ENCODE measurements at places on chromosomes 3 and 15. TPM values are rescaled to one million over a fixed set of nuclear protein-coding genes. Genes with fewer than 3 reads are reported as not detected.

DNA sequence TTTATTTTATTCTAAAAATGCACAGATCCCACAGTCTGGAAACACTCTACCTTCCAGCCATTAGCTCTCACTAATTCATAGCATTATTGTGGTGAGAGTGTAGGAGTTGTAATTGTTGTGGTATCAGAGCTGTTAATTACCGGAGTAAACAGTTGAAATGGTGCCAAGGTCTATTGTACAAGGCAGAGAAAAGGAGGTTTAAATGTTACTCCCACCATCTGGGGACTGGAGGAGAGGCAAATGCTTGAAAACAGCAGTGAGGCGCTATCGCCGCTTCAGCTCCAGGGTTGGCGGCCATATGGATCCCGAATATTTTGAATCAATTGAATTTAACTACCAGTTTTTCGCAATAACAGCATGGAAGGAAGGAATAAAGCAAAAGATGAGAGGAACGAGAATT, 113.1 kb upstream of the C15orf61 start:
- DNase-seq = no peak

GRCh38 chr3:46854555-46854991, 8.7 kb downstream of the MYL3 start:
- no peak for DNase-seq

DNA sequence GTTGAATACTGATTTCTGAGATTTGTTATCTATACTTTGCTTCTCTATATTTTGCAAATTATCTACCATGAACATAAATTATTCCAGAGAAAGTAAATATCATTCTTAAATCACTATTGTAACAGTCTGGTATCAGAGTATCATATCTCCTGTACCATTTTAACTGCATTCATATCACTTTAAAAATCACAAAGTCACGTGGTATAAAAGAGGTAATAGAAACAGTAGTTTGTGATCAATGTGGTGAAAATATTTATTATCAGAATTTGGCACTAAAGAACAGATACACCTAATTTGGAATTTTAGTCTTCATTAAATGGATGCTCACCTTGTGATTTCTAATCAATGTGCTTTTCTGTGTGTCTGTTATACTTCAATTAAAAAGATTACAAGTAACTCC, 47.8 kb downstream of the P3H2 start:
- DNase-seq = no peak

DNA sequence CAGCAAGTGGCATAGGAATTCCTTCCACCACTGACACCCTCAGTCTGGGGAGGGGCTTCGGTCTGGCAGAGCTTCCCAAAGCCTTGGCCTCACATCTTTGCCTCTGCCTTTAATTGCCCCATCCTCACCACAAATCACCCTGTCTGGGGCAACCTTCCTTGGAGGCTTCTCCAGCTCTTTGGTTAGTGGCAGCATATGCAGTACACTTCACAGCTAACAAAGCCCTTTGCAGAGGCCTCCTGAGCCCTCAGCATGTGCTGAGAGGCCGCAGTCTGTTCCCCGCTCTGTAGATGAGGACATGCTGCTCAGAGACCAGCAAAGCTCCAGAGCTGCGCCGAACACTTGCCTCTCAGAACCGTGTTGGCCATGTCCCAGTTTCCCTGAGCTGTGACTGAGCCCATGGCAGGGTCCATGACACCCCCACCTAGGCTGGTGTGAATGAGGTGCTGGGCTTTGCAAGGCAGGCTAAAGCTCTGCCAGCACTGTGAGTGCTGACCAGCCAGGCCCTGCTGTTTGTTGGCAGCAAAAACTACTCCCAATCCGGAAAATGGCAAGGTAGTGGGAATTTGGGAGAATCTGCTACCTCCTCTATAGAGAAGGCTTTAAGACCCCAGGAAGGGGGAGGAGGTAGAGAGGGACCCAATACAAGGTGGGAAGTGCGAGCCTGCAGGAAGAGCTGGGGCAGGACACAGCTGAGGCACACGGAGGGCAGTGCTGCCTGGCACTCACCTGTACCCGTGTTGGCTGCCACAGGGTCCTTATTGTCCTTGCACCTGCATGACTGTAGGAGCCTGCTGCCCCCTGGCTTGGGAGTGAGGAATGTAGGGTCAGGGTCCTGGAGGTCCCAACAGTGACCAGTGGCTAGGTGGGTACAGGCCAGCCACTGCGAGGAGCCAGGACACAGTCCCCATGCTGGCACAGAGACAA, 8.4 kb upstream of the KLF15 start:
- no peak for DNase-seq

DNA sequence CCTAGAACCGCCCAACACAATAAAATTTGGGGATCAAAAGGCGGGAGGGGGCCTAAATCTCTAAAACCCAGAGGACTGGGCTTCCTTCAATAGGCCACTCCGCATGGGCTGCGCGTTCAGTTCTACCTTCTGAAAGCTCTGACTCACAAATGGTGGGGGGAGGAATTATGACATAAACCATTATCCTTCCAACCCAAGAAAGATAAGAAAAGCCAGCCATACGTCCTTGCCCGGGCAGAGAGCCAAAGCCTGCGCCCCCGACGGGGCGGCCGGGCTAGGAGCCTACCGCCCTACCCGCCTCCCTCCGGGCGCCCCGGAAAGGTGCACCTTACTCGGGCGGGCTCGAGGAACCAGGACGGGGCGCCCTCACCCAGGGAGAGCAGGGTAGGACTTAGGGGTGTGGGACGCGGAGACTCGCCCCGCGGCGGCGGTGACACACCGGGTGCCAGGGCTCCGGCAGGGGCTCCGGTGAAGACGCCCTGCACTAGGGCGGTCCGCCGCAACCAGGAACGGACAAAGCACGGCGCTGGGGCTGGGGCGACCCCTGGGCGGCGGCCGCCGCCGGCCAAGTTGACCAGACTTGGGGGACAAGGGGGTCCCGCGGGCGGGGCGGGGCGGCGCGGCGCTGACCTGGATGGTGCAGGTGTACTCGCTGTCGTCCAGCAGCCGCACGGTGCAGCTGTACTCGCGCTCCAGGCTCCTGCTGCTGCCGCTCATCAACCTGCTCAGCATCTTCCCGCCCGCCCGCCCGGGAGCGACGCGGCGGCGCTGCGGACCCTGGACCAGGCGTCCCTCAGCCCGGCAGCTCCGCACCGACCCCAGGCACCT, 534 bp downstream of the FRMD5 start:
- peak; percentile 27 for DNase-seq

DNA sequence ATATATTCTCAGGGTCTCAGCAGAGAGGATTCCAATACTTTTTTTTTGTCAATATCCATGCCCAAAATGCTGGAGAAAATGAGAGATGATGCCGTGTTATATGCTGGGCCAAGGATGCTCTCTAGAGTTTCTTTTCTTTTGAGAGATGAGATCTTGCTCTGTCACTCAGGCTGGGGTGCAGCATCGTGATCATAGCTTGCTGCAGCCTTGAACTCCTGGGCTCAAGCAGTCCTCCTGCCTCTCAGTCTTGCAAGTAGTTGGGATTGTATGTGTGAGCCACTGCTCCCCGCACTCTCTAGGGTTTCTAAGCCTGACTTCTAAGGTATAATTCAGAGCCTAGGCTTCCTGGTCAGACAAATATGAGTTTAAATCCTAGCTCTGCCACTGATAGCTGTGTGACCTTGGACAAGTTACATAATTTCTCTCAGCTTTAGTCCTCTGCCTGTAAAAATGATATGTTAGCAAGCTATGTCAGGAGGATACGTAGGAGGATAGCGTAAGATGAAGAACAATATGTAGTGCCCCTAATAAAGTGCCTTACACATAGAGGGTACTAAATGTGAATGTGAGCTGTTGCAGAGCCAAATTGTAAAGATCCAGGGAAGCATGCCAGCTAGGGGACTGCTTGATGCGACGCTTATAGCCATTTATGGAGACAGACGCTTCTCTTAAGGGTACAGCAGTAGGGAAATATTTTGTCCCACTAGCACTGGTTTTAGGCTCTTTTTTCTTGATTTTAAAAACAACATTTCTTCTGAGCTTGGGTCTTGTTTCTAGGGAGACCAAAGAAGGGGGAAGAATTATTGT, 7.4 kb downstream of the STARD9 start:
- no peak for DNase-seq

GRCh38 chr3:62084558-62084957, 288.8 kb downstream of the FEZF2 start:
- DNase-seq = no peak

The ADCY5 gene
- total RNA-seq = 215 TPM

The MLF1 gene
- total RNA-seq = 242 TPM

The RASGRF1 gene
- total RNA-seq = 0.12 TPM

The TAGLN3 gene
- 0.74 TPM for total RNA-seq
